ELF-1 (cell line): ENCODE measurements at places on chromosomes 6 and 20.
A peak's percentile ranks its signal among the peaks of the same experiment; 100 is the strongest.

- DNase-seq = no peak
Measured at GRCh38 chr6:11329726-11330412, 97.4 kb upstream of the NEDD9 start.

DNA sequence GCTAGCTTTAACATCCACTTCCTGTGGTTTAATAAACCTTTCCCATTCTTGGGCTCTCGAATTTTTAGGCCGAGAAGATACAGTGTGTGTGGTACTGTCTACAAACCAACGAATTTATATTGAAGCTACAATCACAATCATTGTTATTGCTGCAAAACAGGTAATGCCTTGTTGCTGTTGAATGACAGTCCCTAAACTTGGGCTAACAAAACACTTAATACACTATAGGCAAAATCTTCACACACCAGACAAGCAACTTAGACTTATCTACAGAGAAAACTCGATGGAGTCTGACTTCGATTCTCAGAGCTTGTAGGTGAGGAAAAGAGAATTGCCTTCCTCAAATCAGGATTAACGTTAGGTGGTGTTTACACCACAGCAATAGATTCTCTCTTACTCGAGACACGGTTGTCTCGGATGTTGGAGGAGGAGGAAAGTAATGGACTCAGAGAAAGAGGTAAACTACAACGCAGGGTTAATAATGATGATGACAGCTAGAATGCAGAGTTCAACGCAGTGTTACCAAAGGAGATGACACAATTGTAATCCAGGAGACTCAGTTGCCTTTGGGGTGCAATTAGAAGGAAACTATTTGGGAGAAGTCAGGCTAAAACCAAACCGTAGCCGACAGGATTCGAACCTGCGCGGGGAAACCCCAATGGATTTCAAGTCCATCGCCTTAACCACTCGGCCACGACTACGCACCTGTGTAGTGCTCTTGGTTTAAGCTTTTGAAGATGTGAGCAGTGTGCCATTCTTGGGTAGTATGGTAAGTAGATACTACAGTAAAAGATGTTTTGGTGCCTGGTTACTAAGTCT is 32.5 kb upstream of the ZNF184 start:
- peak; percentile 94 for DNase-seq

- no peak for DNase-seq
Measured at GRCh38 chr6:161256407-161256806, 17.5 kb downstream of the AGPAT4 start.

DNA sequence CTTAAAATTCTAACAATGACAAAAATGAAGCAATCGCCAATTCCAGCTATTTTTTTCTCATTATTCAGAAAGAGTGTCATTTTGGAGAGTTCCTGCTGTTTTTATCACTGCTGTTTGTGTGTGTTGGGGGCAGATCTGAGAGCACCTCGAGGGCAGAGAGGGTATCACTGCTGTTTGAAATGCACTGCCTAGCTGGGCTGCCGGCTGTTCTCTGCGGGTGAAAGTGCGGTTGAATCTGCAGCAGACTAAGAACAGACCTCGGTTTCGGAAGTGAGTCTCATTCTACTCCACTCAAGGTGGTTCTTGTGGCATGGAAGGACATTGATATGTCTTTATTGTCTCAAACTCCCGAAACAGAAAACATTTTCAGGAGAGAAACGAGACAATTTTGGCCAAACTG is 18.3 kb downstream of the INSM1 start:
- DNase-seq = no peak

GRCh38 chr6:83417880-83418663 is 12.8 kb downstream of the ME1 start:
- peak; percentile 8 for DNase-seq

GRCh38 chr6:116385921-116386320 is 15.2 kb downstream of the DSE start:
- DNase-seq = no peak

DNA sequence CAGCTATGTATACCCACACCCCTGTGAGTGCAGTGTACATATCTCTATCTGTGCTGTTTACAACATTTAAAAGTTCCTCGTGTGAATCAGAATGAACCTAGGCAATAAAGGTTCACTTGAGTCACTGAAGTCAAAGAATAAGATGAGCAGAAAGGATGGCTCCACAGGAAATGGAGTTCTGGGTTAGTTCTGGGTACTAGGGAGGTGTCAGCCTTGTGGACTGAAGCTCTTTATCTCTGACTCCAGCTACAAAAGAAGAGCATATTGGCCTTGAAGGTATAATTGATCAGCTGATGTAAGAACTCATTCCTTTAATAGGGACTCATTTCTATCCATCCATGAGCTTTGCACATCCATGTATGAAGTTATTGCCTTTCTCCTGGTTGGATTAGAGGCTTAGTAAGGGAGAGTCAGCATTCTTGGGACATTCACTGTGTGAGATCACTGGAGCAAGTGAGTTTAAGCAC is 73.9 kb upstream of the BACH2 start:
- DNase-seq = no peak
